Activated CD8-positive, alpha-beta T cell treated with anti-CD3 and anti-CD28 coated beads for 36 hours (primary cell): ENCODE measurements at places on chromosomes 1 and 21. TPM values are rescaled to one million over a fixed set of nuclear protein-coding genes. Genes with fewer than 3 reads are reported as not detected.

HSPG2 gene
- total RNA-seq = 52.1 TPM

PCSK9 gene
- total RNA-seq = not detected

- no peak overlapping the region for H3K4me3 ChIP-seq
- DNase-seq = no peak
- H3K36me3 ChIP-seq = no peaks in the 10 kb centered on the region
- no peaks in the 10 kb centered on the region for H3K4me1 ChIP-seq
- H3K27me3 ChIP-seq = no peaks in the 10 kb centered on the region
- H3K27ac ChIP-seq = no peak overlapping the region
These were observed 226.6 kb upstream of the ZRANB2 start for GRCh38 chr1:71307451-71307850.

- peak; percentile 31 for DNase-seq
- no peaks in the 10 kb centered on the region for H3K4me1 ChIP-seq
- H3K4me3 ChIP-seq = no peak overlapping the region
These were observed 173.3 kb upstream of the FOXD3 start for GRCh38 chr1:63148825-63149645.

FOXO6 gene
- total RNA-seq = 0.49 TPM

GRCh38 chr1:114097109-114097508 lies 56.6 kb downstream of the SYT6 start:
- no peak overlapping the region for H3K4me3 ChIP-seq
- H3K27ac ChIP-seq = no peak overlapping the region
- no peaks in the 10 kb centered on the region for H3K36me3 ChIP-seq
- H3K4me1 ChIP-seq = no peaks in the 10 kb centered on the region
- no peak for DNase-seq

DNA sequence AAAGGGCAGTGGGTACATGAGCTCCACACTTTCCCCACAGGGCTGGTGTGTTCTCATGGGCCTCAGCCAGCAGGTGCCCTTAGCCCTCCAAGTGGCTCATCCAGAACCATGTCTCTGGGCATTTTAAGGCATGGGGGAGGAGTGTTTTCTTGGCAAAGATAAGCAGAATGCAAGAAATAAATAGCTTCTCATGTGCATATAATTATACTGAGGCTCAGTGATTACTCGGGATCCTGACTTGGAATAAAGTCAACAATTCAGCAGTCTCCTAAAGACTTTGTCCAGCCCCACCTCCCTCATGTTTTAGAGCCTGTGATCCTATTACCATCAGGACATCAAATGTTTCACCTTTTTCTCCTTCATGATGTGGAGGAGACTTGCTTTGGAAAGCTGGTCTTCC lies 92.7 kb upstream of the COG2 start:
- no peak overlapping the region for H3K4me3 ChIP-seq
- H3K27ac ChIP-seq = no peak overlapping the region
- no peaks in the 10 kb centered on the region for H3K4me1 ChIP-seq
- no peaks in the 10 kb centered on the region for H3K36me3 ChIP-seq
